Stromal cell of bone marrow (primary cell): ENCODE measurements at places on chromosomes 3 and 15.

DNA sequence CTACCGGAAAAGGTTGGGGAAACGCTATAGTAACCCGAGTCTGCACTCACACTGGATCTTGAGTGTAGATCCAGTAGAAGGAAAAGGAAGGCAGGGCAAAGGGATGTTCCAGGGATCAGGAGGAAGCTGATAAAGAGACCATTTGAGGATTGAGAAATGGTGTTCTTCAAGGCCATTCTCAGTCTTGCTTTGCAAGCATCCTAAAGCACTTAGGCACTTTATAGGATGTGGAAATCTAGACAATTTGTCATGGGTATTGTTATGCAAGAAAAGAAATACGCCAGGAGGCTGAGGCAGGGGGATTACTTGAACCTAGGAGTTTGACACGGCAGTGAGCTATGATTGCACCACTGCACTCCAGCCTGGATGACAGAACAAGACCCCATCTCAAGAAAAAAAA, 13.2 kb upstream of the SCAMP5 start:
- no peak for DNase-seq

DNA sequence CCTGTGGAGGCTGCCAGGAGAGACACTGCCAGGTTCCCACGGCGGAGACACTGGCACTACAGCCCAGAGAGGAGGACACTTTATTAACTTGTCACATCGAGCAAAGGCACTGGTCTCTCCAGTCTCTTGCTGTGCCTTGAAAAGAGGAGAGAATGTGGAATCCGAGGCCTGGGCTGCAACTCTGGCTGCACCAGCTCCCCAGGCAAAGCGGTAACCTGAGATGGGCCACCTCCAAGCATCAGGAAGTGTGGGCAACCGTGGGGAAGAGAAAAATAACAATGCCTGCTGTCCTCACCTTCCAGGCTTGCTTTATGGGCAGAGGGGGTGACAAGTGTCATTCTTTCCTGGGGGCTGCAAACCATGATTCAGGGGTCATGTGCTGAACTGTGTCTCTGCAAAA, 91.6 kb upstream of the RGMA start:
- no peak for DNase-seq

DNA sequence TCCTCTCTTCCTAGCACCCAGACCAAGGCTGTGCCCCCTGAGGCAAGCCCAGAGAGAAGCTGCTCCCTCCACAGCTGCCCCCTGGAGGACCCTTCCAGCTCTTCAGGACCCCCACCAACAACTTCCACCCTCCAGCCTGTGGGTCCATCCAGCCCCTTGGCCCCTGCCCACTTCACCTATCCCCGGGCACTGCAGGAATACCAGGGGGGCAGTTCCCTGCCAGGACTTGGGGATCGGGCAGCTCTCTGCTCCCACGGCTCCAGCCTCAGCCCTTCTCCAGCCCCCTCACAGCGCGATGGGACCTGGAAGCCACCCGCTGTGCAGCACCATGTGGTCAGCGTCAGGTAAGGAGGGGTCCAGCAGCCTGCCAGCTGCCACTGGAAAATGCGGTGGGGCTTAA, 5.6 kb downstream of the DISP2 start:
- DNase-seq: no peak

DNA sequence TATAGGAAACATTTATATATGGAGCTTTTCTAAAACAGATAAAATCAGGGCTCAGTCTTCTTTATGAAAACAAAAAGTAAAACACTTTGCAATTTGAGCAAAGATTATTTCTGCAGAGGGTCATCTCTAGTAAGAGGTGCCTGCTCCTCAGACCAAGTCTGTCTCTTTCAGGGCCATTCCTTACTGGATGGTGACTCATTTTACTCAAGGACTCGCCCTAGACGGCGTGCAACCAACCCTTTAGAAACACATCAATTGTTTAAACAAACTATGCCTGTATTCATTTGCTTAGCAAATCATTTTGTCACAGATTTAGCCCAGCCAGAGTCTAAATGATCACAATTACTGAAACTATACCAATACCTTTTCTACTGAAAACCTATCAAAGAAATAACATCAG, 242.8 kb upstream of the ICE2 start:
- DNase-seq: peak; percentile 40

- no peak for DNase-seq
These were observed 18.5 kb downstream of the TTC23 start for GRCh38 chr15:99230867-99231266.

DNA sequence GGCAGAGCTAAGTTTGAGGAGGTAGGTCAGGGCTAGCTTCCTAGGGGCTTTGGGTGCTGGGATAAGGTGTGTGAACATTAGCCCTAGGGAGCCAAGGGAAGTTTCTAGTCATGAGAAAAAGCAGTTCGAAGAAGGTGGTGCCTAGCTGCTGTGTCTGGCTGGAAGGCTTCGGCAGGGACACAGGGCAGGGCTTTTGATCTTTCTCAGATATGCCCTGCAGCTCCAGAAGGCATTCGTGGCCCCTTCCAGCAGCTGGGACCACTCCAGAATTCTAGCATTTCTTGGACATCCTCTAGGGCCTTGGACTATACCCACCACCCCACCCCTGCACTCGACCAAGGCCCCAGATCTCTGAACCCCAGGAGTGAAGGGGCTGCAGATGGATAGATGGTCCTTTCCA, 88.6 kb downstream of the TOP2B start:
- no peak for DNase-seq
